Activated T-helper 17 cell treated with anti-CD3 and anti-CD28 coated beads, Interleukin-2, amount 50 U/mL, for 72 hours (primary cell): ENCODE measurements at places on chromosomes 2 and 18. TPM values are rescaled to one million over a fixed set of nuclear protein-coding genes. Genes with fewer than 3 reads are reported as not detected.

DNA sequence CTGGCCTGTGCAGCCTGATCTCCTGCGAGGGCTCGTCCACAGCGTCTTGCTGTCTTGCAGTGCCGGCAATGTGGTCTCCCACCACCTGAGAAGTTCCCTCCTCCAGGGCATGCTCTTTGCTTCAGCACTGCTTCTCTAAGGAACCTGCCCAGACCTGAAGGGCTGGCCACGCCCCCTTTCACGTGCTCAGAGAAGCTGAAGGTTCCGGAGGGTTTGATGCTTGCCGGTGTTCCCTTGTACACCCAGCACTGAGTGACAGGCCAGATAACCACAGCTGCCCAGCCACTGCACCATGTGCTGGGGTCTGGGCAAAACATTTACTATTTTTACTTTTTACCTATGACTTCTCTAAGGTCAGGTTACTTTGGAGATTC lies 1.7 kb upstream of the POLR2D start:
- no peak for ATAC-seq

DNA sequence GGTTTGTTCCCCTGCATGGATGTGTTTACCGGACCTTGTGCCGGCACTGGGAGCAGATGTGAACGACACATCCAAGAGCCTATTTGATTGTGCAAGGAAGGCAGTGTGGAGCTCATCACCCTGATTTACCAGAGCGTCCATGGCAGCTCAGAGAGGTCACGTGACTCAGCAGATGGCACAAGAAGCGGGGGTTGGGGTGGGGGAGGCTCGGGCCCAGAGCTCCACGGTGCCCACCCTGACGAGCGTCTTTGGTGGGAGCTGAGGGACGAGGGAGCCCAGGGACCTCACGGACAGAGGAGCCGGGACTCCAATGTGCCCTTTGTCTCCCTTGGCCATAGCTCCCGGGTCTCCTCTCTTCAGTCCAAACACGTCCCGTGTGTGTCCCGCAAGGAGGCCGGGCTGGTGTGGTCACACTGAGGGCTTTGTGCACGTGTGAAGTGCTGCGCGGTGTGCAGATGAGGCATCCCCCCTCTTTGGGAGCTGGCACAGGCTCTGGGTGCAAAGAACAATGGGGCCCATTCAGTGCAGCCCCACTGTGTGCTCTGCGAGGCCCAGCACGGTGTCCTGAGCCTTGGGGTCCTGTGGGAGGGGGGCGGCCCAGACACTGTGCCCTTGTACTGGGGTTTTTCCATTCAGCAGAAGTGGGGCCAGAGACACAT lies 15.5 kb downstream of the KCNIP3 start:
- no peak for ATAC-seq

GRCh38 chr2:224572338-224572737 lies 12.8 kb downstream of the CUL3 start:
- ATAC-seq = no peak

Gene C2orf80
- not detected for total RNA-seq

Gene TEX44
- not detected for total RNA-seq

- no peak for ATAC-seq
Measured at GRCh38 chr2:226410247-226410835, 389.3 kb downstream of the IRS1 start.

Gene SP140
- total RNA-seq = 91.7 TPM

- no peak for ATAC-seq
Measured at GRCh38 chr2:15243762-15244161, 317.4 kb downstream of the NBAS start.

DNA sequence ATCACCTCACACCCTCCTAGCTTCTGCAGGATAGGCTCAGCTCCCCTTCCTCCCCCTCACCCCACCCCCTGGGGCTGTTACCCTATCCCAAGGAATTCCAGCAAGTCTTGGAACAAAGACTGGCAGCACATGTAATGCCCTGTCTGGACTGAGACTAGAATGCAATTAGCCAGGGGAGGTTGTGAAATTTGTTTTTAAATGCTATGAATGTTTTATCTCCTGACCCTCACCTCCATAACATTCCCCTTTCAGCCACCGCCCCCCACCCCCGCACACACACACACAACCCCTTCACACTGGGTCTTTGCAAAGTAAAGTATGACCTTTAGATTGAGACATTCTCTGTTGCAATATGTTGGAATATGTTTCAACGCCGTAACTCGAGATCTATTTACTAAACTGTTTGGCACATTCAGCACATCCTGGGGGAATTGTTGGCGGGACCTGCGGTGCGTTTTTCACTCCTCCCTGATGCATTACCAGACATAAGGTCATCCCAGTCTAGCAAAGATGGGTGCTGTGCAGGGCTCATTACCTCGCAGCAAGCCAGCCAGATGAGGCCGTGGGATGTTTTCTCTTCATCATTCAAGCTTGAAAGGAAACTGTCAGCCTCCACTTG lies 290.7 kb upstream of the SLC14A2 start:
- ATAC-seq = no peak

DNA sequence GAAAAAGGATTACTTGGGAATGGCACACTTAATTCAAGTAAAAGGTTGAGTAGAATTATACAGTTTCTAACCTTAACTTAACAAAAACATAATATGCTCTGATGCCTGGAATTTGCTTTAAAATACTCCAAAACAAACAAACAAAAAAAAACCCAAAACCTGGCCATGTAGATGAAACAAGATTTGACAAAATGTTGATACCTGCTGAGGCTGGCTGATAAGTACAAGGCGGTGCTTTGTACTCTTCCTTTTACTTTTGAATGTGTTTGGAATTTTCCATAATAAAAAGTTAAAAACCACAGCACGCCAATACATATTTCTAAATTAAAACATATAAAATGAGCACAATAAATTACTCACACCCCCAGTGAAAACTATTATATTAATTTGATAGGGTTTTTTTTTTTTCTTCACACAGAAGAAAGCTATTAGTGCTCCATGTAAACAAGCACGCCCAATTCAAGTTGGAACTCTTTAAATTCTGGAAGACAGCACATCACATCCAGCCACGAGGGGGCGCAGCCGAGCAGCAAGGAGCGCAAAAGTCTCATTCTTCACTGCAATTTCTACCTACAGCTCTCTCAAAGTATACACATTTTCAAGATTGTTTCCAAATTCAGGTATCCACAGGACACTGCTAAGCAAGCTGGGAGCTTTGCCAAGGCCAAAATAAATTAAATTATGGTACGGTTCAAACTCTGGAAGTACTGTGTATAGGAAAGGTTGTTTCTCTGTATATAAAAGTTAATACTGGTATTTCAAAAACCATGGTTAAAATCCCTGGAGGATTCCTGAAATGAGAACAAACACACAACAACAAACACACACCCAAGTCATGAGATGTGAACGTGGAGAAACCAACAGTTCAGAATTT lies 7.5 kb downstream of the SERTAD2 start:
- peak; percentile 52 for ATAC-seq

Gene SH3RF3
- not detected for total RNA-seq

Gene SMCHD1
- total RNA-seq = 99.5 TPM

GRCh38 chr2:3168230-3168891 lies 209.3 kb downstream of the EIPR1 start:
- no peak for ATAC-seq

- no peak for ATAC-seq
Measured at GRCh38 chr18:23877371-23877770, 137.2 kb upstream of the TTC39C start.

GRCh38 chr2:148509288-148509902 lies 135.2 kb upstream of the EPC2 start:
- peak; percentile 100 for ATAC-seq

DNA sequence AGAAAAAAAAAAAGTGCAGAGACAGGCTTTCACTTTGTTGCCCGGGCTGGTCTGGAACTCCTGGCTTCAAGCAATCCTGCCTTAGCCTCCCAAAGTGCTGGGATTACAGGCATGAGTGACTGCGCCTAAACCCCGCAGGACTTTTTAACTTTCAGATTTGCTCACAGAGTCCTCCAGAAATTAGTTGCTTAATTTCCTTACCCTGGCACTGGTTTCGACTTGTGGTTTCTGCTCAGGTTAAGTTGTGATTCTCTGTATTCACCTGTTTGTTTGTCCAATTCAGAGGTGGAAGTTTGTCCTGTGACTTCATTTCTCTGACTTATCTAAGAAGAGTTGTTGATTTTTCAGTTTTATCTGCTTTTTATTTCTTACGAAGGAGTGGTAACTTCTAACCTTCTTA lies 238.1 kb downstream of the TMEM182 start:
- ATAC-seq = no peak

DNA sequence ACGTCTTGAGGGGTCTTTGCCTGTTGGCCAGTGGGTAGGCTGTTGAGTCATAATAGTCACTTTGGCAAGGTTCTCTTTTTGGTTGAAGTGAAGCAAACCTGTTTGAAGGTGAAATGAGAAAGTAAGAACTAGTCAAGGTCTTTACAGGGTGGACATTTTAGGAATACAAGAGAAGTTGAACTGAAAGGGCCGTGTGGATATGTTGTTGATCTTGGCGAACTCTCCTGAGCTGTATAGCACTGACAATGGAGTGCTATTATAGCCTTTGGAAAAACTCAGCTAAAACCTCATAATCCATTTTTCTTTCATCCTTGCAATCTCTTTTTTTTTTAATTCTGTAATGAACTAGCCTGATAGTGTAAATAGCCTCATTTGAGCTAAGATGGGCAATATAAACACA lies 248.1 kb downstream of the MEIS1 start:
- no peak for ATAC-seq

DNA sequence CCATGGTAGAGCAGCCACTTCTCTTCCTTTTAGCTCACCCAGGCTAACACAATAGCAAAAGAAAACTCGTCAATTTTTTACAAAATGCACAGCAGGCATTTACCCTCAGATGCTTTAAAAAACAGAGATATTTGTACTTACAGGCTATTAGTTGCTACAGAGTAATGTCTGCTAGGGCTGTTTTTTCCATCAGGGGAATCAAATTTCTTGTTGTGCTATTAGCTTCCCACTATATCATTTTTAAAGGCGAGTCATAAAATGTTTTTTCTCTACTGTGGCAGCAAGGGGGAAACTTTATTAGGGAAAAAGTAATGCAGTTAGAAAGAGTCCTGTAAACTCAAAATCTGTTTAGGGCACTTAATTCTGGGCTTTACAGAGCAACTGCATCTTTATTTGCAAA lies 277.9 kb upstream of the THSD7B start:
- ATAC-seq = no peak

- no peak for ATAC-seq
Measured at GRCh38 chr2:132417430-132418035, 928 bp downstream of the GPR39 start.

DNA sequence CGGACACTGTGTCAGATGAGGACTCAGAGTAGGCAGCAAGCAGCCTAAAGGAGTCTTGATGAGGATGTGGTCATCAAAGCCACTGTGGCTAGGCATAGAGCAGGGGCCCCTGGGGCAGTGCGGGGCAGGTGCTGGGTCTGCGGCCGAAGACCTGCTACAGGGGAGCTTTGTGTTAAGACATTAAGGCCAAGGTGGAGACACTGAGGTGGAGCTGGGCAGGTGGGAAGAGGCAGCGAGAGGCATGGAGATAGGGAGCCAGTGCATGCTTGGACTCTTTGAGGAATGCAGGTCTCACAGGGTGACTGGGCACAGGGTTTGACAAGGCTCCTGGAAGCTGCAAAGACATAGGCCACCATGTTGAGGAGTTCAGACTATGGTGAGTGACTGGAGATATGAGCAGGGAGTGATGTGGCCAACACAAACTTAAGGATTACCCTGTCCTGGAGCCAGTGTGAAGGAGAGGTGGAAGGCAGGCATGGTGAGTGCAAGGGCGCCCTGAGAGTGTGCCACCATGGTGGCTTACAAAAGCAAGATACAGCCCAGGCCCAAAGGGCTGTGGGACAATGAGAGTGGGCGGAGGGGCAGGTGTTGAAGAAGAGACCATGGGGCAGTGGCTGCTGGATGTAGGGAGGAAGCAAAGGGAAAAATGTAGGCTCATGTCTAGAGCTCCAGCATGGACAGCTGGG lies 450.9 kb upstream of the HS6ST1 start:
- ATAC-seq = no peak

DNA sequence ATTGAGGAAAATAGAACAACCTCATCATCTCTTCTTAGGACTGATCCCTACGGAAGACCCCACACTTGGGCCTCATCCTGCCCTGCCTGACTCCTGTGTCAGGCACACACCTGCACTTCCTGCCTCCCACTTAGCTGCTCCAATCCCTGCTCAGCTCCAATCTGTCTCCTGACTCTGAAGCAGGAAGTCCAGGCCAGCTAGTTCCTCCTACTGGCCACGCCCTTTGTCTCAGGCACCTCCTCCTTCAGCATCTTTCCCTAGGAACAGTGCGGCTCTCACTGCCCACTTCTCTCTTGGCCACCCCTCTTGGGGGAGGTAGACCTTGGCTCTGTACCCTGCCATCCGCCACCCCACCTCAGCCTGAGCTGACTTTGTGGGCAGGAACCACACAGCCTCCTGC lies 135.8 kb downstream of the CELF4 start:
- no peak for ATAC-seq

- ATAC-seq = peak; percentile 43
Measured at GRCh38 chr2:151857650-151858049, 29.4 kb upstream of the ARL5A start.

Gene QPCT
- 0.53 TPM for total RNA-seq

DNA sequence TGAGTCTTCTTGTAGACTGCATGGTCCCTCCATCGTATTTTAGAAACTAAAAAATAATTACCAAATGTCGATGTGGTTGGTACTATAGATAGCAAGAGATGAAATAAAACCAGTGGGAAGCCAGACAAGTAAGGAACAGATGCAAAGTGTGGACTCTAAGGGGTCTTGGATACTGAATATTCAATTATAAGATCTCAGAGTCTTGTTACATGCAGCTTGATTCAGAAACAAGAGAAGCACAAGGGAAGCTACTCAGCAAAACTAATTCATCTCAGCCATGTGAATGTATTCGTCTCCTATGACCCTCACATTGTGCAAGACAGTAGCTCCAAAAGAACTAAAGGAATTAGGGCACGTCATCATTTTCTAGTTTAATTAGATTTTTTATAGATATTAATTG lies 80.9 kb downstream of the CDH20 start:
- ATAC-seq = no peak

DNA sequence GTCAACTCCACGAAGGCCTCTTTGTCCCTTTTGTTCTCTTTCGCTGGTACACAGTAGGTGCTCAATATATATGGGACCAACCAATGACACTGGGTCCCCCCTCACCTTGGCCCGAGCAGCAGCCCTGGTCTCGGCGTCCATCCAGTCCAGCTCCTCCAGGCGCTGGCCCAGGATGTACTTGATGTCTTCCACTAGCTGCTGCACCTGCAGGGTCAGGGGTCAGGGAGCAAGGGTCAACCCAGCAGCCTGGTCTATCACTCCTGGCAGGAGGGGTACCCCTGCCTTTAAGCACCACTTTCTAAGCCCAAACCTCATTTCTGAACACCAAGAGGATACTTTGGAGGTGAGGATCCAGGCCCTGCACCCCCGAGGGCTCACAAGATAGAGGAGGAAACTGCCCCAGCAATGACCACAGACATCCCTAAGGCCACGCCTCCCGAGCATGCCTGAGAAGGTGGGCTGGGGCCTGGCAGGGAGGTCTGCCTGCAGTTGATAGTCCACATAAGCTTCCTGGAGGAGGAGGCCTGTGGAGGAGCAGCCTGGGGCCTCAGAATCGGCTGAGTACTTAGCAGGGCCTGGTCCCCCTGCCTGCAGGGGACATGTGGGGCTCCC lies 4.2 kb downstream of the ECEL1 start:
- ATAC-seq = no peak
